ENCODE measurements at places on chromosomes 3 and 15.
A peak's percentile ranks its signal among the peaks of the same experiment; 100 is the strongest.

- DNase-seq = no peak
These were observed 8.9 kb upstream of the ARHGEF26 start for GRCh38 chr3:154112146-154112852.

DNA sequence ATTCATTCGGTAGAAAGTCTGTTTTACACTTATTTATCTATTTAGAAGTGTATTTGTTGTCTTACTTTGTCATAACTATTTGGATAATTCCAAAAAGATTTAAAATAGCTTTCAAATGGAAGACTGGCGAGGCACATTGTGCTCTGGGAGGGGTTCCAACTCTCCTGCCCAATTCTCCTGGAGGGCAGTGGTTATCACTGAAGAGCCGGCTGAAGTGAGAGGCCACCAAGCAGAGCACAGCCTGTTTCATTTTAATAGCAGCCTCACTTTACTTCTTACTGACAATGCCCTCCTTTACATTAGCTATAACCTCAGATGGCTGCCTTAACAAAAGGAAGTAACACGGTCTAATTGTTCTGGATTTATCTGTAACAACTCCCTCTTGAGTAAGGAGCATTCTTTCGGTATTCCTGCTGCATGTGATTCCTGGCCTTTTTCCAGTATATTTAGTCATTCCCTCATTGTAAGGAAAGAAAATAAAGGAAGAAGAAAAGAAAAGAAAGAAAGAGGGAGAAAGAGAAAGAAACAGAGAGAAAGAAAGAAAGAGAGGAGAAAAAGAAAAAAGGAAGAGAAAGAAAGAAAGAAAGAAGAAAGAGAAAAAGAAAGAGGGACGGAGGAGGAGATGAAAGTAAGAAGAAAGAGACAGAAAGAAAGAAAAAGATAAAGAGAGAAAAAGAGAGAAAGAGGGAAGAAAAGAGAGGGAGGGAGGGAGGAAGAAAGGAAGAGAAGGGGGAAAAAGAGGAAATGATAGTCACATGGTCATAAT lies 339.8 kb upstream of the WNT5A start:
- DNase-seq = no peak

GRCh38 chr15:55267401-55268175 lies 22.0 kb downstream of the RAB27A start:
- no peak for DNase-seq

GRCh38 chr15:39172380-39173281 lies 408.2 kb upstream of the THBS1 start:
- DNase-seq = no peak

GRCh38 chr3:143975554-143976152 lies 4.0 kb downstream of the DIPK2A start:
- DNase-seq = no peak

DNA sequence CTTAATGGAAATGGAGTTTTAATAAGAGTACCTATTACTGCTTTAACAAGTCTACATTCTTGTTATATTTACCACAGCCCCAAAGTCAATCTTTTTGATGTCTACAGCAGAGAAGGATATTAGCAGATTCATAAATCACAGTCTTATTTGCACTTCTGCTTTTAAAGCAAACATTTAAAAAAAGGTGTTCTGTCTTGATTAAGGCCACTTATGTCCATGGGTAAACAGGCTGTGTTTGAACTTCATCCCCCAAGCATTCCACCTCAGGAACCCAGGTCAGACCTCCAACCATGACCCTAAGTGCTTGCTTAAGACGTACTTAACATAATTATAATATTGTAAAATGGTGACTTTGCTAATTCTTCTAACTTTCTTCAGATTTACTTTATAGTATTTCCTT lies 113.4 kb downstream of the CMSS1 start:
- peak; percentile 8 for DNase-seq

- DNase-seq = no peak
These were observed 6.9 kb upstream of the PTX3 start for GRCh38 chr3:157429708-157430107.
